SHP77 treated with DMSO at 0.1 percent for 48 hours (cell line): ENCODE measurements at places on chromosomes 5 and 9.

GRCh38 chr5:87452837-87453236 is 40.1 kb upstream of the CCNH start:
- no peak for DNase-seq

DNA sequence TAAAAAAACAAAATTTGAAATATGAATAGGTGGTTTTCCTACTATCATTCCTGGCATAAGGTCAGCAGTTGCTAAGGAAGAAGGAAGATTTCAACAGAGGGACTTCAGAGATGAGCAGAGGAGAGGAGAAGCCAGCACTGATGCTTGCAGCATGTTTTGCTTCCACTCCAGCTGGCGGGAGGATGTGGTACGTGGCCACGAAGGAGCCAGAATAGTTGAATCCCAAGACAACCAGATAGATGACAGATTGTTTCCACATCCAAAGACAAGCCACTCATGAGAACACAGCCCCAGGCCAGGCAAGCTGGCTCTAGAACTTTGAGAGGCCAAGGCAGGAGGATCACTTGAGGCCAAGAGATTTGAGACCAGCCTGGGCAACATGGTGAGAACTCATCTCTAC is 15.1 kb downstream of the TIMD4 start:
- no peak for DNase-seq

GRCh38 chr5:34660444-34660843 is 4.3 kb downstream of the RAI14 start:
- no peak for DNase-seq

DNA sequence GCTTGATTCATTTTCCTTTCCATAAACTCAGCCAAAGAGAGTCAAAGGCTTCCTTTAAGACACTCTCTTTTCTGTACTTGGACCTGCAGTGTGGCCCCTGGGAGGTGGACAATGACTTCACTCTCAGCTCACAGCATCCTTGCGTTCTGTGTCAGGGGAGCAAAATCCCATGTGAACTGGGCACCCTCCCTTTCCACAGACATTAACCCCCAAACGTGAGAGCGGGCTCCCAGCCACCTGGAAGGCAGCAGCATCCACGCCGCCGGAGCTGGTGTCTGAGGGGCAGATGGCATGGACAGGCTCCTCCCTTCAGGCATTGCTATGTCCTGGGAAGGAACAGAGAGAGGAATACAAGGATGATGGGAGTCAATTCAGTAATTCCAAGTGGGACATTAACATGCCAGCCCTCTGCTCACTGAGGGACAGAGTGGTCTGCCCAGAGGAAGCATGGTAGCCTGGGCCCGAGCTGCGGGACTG is 39.5 kb downstream of the TRIP13 start:
- no peak for DNase-seq

DNA sequence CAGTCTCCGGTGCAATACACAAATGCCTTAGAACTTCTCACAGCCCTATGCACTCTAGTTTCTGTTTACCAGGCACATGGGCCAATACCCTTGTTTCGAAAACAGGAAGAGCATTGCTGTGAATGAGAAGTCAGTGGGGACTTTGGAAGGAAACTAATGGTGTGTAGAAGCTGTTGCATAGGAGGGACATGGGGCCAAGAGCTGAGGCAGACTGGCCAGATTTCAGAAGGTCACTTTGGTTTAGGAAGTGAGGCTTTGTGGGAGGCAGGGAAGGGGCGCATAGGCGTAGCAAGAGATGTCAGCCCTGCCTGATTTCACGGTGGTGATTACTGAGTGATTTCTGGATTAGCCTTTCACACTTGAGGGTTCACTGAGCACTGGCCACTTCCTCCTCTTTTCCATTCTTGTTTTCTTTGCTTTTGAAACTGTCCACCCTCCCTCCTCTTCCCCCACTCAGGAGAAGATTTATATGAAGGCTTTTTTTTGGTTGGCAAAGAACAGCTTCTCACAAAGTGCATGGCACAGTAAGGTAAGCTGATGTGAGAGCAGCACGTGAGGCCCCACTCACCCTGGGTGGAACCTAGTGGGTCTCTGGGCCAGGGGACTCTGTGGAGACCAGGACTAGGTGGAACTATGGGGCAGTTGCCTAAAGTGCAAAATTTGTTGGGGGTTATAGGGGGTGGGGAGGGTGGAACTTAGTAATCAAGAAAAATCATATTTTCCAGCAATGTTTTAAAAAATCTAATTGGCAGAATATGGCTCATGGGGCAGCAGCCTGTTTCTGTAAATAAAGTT is 6.1 kb upstream of the TMEM252 start:
- DNase-seq = no peak

- no peak for DNase-seq
Observed at GRCh38 chr5:73160239-73160671, 12.7 kb upstream of the TMEM174 start.

DNA sequence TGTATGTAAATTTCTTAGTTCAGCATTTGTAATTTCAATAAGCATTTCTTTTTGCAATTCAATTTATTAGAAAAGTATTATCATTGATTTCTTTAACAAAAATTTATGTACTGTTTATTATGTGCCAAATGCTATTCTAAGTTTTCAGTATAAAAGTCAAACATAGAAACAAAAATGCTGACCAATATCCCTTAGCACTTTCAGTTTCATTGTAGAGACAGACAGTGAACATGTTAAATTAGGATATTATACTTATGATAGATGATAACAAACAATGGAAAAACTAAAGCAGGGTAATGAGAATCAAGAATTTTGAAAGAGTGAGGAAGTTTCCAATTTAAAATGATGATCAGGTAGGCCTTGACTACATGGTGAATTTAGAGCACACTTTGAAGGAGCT is 1106.0 kb downstream of the TAF11L14 start:
- DNase-seq = no peak

DNA sequence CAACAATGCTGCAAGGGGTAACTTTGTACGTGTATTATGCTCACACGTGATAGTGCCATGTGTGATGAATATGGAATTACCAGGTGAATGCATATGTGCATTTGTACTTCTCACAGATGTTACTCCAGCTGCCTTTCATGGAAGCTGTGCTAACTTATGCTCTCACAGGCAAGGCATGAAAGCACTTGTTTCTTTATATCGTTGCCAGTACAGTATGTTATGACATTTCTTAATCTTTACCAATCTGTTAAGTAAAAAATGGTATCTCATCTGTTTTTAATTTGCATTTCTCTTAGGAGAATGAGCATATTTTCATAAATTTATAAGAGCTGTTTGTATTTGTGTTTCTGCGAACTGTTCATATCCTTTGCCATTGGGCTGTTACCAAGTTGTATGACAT is 311.8 kb upstream of the DMRT1 start:
- DNase-seq = no peak

DNA sequence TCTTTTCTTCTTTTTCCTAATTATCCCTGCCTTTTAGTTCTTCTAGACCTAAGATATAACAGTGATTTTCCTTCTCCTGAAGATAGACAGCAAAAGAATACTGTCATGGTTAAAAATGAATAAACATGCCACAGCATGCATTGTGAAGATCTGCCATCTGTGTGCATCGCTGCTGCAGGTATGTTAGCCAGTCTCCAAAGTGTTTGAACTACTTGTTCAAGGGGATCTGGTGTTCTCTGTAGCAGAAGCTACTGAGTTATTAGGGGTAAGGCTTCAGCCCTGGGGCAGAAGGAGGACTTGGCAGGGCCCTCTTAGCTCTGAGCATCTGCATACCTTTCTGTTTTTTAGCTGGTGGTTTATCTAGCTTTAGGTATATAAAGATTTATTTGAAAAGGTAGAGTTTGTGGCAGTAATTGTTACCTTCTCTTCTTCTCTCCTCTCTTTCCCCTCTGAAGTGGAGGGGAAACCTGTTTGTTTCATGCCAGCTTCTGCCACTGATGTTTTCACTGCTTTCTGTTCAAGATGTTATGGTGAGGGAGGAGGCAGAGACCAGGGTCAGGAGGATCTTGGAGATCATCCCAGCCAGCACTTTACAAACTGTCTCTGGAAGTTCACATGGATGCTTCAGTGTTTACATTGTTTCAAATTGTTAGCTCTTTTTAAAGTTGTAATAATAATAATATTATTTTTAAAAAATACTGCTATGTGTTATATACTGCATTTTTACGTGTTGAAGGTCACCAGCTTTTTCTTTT is 25.2 kb downstream of the GALNT10 start:
- no peak for DNase-seq

DNA sequence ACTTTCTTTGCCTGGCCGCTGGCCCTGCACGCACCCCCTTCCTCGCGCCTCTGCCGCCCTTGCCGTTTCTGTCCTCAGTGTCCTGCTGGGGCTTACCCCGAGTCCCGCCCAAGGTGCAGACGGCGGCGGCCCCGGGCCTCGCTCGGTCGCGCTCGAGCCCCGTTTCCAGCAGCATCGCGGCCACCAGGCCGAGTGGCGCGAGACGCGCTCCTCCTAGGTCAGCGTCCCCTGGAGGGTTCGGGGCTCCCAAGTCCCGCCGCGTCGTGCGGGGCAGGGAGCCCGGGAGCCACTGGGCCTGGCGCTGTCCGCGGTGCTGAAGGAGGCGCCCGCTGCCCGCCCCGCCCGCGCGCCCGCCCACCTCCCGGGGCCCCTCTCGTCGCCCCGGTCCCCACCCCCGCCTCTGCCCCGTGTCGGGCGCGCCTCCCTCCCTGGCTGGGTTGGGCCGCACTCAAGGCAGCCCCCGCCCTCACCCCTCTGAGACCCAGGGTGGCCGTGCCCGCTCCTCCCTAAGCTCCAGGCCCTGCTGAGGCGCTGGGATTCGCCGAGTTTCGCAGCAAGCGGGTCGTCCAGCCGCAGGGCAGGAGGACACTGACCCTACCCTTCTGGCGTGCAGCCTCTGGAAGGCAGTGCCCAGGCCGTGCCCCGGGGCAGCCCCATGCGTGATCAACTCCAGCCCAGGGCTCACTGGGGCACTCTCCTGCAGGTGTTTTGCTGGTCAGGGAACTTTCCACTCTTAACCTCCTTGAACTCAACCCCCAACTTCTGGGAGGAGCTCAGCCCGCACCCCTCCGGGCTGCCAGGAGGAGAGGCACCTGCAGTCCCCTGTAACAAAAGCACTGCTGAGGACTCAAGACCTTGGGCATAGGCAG is at the start of gene LHX3:
Gene LHX3 (minus strand): TSS at position 291 of the 869 bp plus-strand sequence. CDS start 116 bp downstream, at position 175.
- no peak for DNase-seq

DNA sequence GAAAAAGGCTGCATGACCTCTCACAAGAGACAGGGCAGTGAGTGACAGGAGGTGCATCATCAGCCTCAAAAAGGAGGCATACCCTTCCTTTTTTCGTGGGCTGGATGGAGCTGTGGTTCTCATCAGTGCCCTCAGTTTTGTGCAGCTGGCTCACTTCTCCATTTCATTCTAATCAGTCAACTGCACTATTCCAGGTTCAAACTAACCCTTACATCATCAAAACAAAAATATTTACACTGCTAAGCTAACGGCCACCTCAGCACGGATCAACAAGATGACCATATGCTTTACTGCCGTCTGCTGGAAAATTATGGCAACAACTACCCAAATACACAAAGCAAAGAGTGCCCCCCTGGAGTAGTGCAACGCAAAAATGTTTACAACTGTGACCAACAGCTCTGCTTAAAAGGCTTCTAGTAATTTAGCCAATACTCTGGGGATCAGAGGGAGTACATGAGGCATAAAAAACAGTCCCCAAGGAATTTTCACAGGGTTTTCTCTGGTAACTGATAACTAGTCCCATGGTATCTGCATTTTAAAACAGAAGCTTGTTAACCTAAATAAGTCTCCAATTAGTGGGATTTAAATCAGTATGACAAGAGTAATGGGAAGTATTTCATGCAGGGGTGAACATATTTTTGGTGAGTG is 10.8 kb downstream of the KCNV2 start:
- DNase-seq = peak; percentile 2

DNA sequence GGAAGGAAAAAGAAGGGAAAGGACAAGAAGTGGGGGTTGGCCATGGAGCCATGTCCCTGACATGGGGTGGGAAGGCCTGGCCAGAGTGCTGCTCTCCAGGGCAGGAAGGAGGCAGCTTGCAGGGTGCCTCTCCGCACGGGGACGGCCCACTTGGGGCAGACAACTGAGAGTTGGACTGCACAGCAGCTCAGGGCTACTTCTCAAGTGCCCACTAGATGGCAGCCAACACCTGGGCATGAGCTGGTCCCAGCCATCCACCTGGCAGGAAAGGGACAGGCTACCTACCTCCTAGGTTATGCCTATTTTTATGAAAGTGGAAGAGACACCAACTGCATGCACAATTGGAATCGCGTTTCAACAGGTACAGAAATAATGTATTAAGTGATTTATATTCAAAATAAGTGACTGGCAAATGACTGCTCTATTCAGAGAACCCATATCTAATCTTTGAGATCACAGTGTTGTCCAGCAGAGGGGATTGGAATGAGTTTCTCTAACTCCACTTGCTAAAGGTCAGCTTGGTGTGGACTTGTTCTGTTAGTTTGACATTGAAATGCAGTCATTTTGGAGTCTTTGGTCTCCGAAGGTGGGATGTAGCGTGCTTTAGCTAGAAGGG is 113.4 kb downstream of the SYK start:
- peak; percentile 20 for DNase-seq

GRCh38 chr9:81256368-81256767 is 433.0 kb downstream of the TLE1 start:
- no peak for DNase-seq

- DNase-seq = no peak
Observed at GRCh38 chr9:99590840-99591239, 230.8 kb upstream of the NR4A3 start.

DNA sequence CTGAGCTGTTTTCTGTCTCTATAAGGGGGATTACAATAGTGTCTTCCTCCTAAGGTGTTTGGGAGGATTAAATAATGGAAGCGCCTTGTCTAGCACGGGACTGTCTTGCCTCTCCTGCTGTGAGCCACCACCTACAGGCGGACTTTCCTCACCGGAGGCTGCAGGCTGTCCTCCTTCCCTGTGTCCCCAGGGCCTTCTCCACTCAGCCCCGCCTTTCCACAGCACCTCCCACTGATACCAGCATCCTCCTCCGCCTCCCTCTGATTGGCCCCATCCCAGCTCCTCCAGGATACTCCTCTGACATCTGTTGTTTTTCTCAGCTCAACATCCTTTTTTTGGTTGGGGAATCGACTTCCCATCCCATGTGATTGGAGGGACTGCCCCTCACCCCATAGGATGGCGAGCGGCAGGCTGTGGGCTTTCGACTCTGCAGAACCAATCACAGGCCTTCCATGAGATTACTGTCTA is 851 bp upstream of the ZDHHC12 start:
- DNase-seq = peak; percentile 73
